Posterior vena cava (tissue), 2 donors: ENCODE measurements at places on chromosomes 2 and 18. TPM values are rescaled to one million over a fixed set of nuclear protein-coding genes. Genes with fewer than 3 reads are reported as not detected.

- peak; percentile 67 for DNase-seq
These were observed 12.6 kb downstream of the CAPN10 start for GRCh38 chr2:240599141-240599583.

REV1 gene
- total RNA-seq = 30.7 TPM

CDK15 gene
- 1.5 TPM for total RNA-seq

DNA sequence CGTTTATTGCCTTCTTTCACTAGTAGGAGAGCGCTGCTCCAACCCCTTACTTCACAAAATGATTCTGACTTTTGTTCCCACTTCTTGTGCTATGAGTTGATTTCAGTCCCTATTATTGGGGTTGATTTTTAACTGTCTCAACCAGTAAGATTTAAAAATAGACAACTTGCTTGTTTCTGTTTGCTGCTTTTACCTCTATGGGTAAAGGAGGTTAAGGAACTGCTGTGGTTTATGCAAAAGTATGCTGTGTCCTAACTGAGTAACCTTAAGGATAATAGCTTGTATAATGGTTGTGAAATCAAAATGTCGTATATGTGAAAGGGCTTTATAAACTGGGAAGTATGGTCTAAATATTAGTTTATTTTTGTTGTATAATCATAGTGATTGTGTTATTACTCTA lies 22.6 kb downstream of the ALMS1 start:
- no peak for DNase-seq

SH3RF3 gene
- 10.1 TPM for total RNA-seq

SLC16A14 gene
- total RNA-seq = 5.9 TPM

GRCh38 chr2:112065966-112066365 lies 10.9 kb downstream of the TMEM87B start:
- DNase-seq = no peak

GRCh38 chr2:160402997-160403979 lies 90.3 kb downstream of the RBMS1 start:
- no peak for DNase-seq

KCNK3 gene
- total RNA-seq = 24.4 TPM

GRCh38 chr2:237818066-237818473 lies 19.5 kb downstream of the RBM44 start:
- DNase-seq = no peak

- no peak for DNase-seq
These were observed 62.5 kb upstream of the NFE2L2 start for GRCh38 chr2:177327009-177327408.
